Uterus (tissue), 4 donors: ENCODE measurements at places on chromosomes 1 and 21. TPM values are rescaled to one million over a fixed set of nuclear protein-coding genes. Genes with fewer than 3 reads are reported as not detected.

- no peak for DNase-seq
Observed at GRCh38 chr1:108624069-108624468, 36.8 kb downstream of the HENMT1 start.

DNA sequence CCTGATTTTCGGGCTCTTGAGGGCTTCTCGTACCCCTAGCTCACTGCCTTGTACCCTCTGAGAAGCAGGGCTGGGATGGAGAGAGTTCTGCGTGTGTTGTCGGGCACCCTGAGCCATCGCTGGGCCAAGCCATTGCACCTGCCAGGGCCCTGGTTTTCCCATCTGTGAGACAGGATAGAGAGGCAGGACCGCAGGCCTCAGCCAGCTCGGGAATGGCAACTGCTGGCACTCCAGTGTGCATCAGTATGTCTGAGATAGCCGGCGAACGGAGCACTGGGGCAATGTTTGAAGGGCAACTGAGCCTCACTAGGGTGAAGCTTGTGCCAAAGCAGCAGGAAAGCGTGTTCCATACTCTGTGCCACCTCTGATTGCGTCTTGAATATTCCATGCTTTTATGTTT, 66.9 kb downstream of the TENT5C start:
- DNase-seq = no peak

GRCh38 chr1:45543581-45544417, 6.8 kb upstream of the AKR1A1 start:
- no peak for DNase-seq

The ZNF593OS gene
- not detected for total RNA-seq
